ENCODE measurements at places on chromosomes 16 and 17.
A peak's percentile ranks its signal among the peaks of the same experiment; 100 is the strongest.

- no peak for DNase-seq
These were observed 28.5 kb downstream of the PRSS54 start for GRCh38 chr16:58266336-58266735.

- no peak for DNase-seq
These were observed 10.0 kb downstream of the SPATA33 start for GRCh38 chr16:89667633-89668032.

GRCh38 chr16:9199311-9199710, 107.9 kb downstream of the HAPSTR1 start:
- no peak for DNase-seq

GRCh38 chr16:73390491-73390890, 342.6 kb upstream of the ZFHX3 start:
- DNase-seq, result no peak

- DNase-seq, result peak; percentile 62
These were observed 5.5 kb downstream of the GAS2L2 start for GRCh38 chr17:35747540-35748017.

DNA sequence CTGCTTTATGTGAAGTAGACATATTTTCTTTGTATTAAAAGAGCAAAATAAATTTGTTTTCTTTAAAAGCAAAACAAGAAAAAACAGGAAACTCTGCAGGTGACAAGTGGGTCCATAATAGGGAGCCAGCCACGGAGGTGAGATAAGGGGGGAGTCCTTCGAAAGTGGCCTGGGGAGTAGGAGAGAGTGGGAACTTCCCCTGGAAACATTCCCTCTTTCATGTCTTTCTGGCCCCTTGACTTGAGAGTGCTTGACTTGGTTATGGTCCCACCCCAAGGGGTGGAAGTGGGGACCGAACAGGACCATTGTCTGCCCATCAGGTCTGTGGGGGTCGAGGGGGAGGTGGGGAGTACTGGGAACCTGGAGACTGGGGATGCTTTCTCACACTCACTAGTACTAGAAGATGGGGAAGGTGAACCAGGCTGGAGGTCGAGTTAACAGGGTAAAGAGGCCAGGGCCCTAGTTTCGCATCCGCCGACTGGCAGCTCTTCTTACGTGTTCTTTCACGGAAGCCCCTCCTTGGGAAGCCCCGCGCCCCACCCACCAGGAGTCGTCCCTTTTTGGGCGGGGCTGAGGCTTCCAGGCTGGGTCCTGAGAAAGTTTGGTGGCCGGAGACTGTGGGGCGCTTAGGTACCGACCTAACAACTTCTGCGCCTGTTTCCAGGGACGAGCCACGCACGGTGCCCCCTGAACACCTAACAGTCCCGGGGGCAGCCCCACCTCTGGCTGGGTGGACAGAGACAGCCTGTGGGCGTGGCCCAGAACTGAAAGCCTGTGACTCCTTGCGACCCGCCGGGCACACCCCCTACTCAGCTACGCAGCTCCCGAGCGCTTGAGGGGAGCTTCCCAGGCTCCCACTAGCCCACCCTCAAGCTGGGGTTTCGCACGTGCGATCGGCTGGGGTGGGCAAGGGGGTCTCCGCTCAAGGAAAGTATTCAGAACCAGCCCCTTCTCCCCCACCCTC, 790 bp downstream of the TRADD start:
- DNase-seq, result peak; percentile 78

DNA sequence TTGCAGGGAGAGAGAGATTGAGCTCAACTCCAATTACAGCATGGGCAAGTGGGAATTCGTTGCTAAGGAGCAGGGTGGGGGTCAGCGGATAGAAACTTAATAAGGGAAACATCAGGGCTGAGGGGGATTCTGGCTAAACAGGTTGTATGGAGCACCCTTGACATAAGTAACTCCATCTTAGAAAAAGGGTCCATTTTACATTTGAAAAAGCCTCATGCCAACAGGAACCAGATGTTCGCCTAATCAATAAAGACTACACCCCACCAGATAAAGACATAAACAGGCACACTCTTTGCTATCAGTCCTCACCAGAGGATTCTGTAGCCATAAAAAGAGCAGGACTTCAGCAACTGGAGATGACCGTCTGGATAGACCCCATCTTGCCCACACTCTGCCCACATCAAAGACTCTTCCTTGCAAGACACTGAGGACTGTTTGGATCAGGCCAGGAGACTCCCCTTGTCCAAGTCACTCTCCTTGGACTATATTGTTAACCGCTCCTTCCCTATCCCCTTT, 1.6 kb upstream of the LRRC75A start:
- no peak for DNase-seq

GRCh38 chr17:58281511-58282011, 826 bp upstream of the MPO start:
- no peak for DNase-seq

DNA sequence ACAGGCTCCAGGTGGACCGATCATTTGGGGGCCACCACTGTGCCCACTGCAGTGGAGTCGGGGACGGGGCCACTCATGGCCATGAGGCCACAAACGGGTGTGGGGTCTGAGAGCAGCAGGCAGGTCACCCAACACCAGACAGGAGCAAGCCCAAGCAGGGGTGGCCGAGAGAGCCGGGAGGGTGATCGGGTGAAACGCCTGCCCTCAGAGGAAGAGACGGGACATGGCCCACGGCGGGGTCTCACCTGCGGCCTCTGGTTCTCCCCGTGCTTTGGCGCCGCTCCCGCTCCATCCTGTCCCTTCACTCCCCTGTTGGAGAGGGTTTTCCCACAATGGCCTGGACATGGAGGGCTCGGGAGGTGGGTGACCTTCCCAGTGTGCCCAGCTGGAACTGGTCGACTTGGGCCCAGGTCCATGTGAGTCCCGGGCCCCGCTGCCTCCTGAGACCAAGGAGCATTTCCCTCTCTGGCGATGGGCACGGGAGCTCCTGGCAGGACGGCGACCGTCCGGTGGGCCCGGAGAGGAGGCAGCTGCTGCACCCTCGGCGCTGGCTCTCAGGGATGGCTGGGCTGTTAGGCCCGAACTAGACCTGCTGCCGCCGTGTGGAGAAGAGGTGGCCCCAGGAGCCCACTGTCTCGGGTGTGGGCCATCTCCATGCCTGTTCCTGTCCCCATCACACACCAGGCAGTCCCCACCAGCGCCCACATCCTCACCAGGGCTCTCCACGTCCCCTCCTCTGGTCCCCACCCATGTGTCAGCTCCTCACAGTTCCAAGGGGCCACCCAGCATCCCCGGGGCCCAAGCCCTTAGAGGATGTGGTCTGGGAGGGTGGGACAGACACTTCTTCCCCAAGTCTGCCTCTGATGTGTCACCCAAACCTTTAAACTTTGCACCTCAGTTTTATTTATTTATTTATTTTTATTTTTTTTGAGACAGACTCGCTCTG, 13.4 kb upstream of the BAHCC1 start:
- DNase-seq, result no peak

- no peak for DNase-seq
These were observed 2.6 kb upstream of the NTN1 start for GRCh38 chr17:9018726-9019125.

- no peak for DNase-seq
These were observed 5.5 kb downstream of the CCDC182 start for GRCh38 chr17:57739402-57740234.

DNA sequence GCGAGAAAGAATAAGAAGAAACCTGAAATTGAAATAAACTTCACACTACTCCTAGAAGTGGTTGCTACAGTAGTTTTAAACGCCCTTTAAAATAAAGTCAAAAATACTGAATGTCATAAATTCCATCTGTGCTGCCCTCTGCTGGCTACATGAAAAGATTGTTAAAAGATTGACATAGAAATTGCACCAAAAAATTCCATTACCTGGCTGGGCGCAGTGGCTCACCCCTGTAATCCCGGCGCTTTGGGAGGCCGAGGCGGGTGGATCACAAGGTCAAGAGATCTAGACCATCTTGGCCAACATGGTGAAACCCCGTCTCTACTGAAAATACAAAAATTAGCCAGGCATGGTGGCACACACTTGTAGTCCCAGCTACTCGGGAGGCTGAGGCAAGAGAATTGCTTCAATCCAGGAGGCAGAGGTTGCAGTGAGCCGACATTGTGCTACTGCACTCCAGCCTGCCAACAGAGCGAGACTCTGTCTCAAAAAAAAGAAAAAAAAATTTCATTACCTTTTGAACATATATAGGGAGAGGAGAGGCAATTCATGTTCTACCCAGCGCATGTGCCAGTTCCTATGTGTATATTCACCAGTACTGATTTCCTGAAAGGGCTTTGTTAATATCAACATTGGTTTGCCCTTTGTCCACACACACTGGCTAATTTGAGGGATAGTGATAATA, 36.5 kb downstream of the CYTH1 start:
- peak; percentile 27 for DNase-seq

GRCh38 chr16:84562174-84562815, 55.6 kb downstream of the COTL1 start:
- DNase-seq, result no peak

- no peak for DNase-seq
These were observed 44.7 kb downstream of the CDH1 start for GRCh38 chr16:68781784-68782183.

- DNase-seq, result no peak
These were observed 13.4 kb downstream of the EMC8 start for GRCh38 chr16:85785927-85786326.

DNA sequence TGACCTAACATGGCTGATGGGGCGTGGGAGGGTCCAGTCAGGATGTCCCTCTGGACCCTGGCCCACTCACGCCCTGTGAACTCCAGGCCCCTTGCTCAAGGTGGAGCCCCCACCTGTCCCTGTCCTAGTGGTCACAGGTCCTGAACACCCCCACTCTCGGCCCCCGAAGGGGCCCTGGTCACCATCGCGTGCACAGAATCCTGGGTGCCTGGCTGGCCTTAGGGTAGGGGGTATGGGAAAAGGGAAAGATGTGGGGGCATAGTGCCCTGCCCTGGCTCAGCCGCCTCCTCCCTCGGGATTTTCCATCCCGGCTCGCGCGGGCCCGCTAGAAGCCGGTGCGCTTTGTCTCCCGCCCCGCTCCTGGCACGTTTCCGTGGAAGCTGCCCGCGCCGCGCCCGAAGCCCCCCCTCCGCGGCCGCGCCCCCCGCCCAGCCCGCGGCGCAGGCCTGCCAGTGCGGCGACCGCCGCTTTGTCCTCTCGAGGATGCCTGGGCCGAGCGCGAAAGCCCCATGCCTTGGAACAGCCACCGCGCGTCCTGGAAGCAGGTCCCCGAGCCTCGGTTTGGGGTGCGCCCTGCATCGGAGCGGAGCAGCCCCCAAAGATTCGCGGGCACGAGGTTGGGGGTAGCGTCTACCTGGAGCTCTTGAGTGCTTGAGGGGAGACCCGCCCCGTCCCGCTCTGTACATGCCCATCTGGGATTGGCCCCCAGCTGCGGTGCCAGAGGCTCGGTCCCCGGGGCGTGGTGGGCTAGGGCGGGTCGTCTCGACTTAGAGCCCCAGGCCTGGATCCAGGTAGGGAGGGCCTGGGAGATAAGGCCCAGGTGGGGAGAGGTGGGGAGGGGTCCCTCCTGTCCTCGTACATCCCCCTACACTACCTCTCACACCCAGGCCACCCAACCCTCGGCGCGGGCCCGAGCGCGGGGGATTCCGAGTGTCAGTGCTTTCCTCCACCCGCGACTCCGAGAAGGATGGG, 1.3 kb downstream of the SMPD3 start:
- no peak for DNase-seq

DNA sequence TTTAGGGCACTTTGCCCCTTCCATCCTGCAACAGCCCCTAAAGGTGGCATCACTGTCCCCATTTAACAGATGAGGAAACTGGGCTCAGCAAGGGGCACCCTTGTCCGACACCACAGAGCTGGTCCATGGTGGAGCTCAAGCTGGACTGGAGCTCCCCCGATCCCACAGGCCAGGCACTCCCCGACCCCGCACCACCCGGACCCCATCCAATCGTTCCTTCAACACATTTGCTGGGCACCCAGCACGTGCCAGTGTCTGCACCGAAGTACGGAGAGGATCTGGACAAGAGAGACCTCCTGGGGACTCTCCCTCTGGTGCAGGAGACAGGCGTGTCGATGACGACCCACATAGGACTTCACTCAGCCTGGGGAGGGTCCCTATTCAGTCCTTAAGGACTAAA, 13.4 kb downstream of the EMC6 start:
- DNase-seq, result no peak

- DNase-seq, result peak; percentile 12
These were observed 7.5 kb upstream of the TMEM170A start for GRCh38 chr16:75471723-75472633.

GRCh38 chr17:50697663-50698272, 9.9 kb downstream of the ANKRD40 start:
- no peak for DNase-seq

- DNase-seq, result no peak
These were observed 49.5 kb upstream of the CCL1 start for GRCh38 chr17:34412534-34412933.

DNA sequence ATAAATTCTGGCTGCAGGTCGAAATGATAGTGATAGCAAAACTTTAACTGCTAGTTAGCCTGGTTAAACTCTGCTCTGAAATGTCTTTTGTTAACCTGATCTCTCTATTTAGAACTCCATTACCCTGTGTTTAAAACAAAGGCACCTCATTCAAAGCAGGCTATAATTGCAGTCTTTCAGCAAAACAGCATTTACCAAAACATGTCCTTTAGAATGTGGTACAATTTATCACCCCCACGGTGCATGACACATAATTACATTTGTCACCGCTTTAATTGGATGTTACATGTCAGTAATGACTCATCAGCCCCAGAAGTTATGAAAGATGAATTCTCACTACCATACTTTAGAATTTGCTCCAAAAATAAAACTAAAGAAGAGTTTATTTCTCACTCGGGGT, 295.4 kb downstream of the TOX3 start:
- DNase-seq, result no peak

DNA sequence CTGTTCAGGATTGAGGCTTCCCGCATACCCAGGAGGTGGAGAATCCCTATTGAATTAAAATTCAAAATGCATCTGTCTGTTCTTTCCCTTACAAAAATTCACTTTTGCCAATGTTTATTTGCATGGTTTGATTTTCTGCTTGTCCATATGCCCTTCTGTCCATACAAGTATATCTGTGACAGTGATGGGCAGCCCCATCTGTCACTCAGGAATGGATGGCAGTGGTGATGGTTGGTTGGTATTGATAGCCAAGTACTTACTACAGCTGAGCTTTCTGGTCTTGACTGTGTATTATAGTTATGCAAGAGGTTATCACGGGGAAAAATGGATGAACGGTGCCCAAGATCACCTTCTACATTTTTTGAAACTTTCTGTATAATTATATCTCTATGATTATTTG, 171.0 kb downstream of the RBFOX1 start:
- DNase-seq, result no peak

DNA sequence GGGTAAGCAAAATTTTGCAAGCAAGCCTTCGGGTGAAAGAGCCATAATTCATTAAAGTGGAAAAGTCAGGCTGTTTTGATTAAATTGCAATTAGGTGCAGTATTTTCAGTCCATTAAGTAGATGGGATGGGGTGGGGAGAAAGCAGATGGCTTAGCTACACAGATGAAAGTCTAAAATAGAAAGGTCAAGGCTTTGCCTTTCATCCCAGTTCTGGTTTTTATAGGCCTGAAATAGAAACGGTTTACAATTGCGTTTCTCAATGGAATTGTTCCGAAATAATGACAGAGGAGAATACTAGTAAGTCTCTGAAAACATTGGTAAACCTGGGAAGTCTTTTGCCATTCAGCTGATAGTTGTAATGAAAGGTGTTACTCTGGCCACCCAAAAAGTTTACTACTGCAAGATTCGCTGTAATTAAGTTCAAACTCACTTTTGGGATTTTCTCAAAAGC, 1.5 kb downstream of the PPM1E start:
- DNase-seq, result no peak

- no peak for DNase-seq
These were observed 3.6 kb downstream of the ALDH3A1 start for GRCh38 chr17:19744492-19744891.

All from stimulated activated naive CD4-positive, alpha-beta T cell treated with Interleukin-2 at 50 U/mL for 16 hours (primary cell).